NCI-H2081 (cell line): ENCODE measurements at places on chromosomes 12 and 14.

GRCh38 chr12:125434936-125435443 lies 369.8 kb downstream of the AACS start:
- DNase-seq: no peak

DNA sequence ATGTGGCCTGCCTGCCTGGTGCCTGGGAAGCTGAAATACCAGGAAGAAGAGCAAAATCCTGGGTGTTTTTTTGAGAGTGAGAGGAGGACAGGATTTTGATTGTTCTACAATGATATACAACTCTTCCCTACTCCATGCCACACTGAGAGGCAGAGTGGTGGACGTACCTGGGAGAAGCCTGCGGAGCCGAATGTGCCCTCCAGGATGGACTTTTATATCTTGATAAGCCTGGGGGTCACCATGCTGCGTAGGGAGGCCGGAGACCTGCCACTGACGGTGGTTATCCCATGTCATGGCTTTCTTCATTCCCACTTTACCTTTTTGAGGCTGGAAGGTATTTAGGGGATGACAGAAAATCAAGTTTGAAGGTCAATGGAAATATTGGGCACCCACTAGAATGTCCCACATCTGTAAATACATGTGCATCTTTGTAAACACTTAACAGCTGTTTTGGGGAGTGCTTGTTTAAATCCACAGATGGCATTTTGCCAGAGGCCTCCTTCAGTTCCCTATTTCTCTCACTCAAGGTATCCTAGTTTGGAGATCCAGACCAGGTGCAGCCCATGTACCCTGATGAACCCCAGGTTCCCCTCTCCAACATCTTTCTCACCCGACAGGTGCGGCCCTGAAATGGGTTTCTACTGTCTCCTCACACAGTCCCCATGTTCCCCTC lies 1.1 kb upstream of the GLT1D1 start:
- no peak for DNase-seq

DNA sequence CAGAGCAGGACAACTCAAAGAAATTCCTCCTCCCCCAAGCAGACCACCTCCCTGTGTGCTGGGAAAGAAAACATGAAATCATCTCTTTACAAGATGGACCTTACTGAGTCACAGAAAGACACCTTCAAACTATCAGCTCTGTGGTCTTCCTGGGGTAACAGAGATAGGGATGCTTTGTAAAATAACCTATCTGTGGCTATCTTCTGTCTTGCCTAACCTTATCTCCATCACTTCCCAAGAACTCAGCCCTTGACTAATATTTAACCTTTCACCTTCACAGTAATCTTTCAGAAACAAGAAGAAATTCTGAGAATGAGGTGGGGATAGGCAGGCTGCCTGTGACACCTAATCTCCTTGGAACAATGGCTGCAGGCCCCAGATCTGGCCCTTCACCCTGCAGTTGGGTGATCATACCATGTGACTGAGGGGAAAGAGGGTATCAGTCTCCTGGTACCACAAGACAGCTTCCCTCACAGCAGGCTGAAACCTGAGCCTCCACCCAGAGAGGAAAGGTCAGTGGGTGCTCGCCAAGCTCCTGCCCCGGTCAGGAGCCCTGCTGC lies 27.4 kb upstream of the CEBPE start:
- no peak for DNase-seq

- no peak for DNase-seq
These were observed 907.5 kb upstream of the MDGA2 start for GRCh38 chr14:48582938-48583337.

- no peak for DNase-seq
These were observed 30.3 kb downstream of the CCDC88C start for GRCh38 chr14:91387169-91387835.

GRCh38 chr12:41515953-41516352 lies 327.8 kb downstream of the PDZRN4 start:
- DNase-seq: no peak

GRCh38 chr14:102902086-102902485 lies 20.4 kb upstream of the AMN start:
- no peak for DNase-seq

DNA sequence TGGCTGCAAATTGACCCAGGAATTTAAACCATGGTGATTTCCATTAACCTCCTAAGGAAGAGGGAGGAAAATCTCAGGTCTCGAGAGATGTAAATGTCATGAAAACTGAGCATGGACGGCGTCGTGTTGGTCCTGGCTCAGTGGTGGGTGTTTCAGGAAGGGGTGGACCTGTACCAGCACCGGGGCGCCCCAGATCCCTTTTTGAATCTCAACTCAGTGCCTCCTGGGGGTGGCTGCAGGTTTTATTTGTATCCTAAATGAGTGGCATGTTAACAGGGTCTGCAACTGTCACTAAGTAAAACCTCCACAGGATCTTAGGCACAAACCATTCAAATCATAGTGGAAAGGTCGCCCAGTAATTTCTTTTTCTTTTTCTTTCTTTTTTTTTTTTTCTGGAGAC lies 101.3 kb downstream of the ASCL4 start:
- no peak for DNase-seq
